ENCODE measurements at places on chromosomes 3 and 15.

- no peak for DNase-seq
These were observed 1.1 kb downstream of the PDIA5 start for GRCh38 chr3:123067689-123068600.

DNA sequence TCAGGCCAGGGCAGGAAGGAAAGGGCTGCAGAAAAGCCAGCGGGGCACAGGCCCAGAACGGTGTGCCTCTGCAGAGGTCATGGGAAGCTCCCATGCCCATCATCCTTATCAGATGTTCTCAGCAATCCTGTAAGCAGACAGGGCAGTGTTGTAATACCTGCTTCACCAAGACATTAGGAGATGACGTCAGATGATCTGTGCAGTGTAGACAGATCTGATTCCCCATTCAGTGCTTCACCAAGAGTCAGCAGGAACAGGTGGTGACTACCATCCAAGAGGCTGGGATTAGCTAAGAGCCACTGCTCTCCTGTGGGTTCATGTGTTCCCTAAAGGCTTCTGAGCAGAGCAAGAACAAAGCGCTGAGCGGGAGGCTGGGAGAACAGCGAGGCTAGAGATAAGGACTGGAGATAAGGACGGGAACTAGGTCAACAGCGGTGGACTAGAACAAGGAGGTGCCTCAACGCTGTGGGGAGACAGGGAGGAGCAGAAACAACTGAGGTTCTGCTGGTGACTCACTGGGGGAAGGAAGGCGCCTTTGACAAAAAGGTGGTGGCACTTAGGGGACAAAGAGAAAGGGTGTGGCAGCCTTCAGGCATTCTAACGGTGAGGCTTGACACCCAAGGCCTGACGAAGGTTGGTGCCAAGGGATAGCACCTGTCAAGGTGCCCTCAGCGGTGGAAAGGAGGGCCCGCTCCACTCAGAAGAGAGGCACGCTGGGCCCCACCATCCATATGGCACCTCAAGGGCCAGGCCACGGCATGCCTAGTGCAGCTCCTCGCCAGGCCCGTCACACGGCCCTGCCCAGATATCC is 28.4 kb downstream of the CCDC12 start:
- DNase-seq: no peak

- no peak for DNase-seq
These were observed 261.7 kb downstream of the ULK4 start for GRCh38 chr3:41700155-41700554.

- DNase-seq: no peak
These were observed 18.4 kb downstream of the CA12 start for GRCh38 chr15:63363292-63363691.

DNA sequence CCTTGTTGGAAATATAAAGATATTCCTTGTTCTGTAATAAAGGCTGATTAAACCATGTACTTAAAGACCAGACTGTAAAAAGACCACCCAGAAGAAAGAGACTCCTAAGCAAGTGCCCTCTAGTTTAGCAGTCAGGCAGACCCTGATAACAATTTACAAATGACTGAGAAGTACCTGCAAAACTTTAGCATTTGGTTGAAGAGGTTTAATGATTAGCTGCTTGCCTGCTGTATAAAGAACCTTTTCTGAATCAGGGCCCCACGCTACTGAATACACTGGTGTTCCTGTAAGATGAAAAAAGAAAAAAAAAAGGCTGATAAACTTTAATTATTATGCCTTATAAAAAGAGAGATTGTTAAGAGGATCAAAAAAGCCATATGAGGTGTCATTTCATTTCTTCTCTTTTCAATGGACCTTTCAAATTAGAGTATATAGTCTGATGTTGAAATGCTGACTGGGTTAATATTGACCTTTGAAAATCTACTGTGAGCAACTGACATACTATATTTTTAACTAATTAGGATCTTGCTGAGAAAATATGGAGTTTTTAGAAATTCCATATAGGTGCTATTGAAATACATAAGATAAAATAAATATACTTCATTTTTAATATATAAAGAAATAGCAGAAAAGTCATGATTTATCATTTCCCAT is 33.0 kb downstream of the IFT80 start:
- DNase-seq: no peak

GRCh38 chr15:68819495-68820294 is 1.0 kb downstream of the ANP32A start:
- no peak for DNase-seq

DNA sequence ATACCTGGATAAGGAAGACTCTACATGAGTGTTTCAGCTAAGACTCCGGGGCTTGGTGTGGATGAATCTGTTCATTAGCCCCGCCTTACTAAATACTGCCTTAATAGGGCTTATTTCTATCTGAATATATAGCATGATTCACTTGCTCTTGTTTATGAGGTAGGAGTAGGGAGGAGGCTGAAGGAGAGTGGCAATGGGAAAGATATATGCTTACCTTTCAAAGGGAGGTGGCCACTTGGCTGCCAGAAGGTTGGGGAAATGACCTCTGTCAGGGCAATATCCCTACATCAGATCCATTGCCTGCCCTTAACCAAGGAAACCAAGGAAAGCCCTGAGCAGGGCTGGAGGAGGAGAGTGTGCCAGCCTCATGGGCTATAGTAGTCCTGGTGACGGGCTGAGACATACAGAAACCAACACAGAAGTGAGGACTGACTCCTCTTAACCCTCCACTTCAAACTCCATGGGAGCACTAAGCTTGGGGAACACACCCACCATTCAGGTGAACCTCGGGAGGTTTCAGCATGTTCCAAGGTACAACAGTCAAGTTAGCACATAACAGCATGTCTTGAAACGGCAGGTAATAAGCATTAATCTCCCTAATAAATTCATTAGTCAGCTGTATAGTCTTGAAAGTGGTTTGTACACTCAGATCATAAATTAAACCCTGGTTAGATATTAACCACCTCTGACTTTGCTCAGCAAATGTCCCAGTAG is 80.1 kb downstream of the EOMES start:
- no peak for DNase-seq

- DNase-seq: no peak
These were observed 10.6 kb downstream of the CMC1 start for GRCh38 chr3:28252001-28252431.

GRCh38 chr15:51470512-51470911 is 129.1 kb downstream of the GLDN start:
- DNase-seq: no peak

Data from NCI-H1048 (cell line).